ENCODE measurements at places on chromosomes 6 and 20.
A peak's percentile ranks its signal among the peaks of the same experiment; 100 is the strongest.

GRCh38 chr20:63114006-63114692 lies 101.8 kb downstream of the YTHDF1 start:
- no peak for DNase-seq

DNA sequence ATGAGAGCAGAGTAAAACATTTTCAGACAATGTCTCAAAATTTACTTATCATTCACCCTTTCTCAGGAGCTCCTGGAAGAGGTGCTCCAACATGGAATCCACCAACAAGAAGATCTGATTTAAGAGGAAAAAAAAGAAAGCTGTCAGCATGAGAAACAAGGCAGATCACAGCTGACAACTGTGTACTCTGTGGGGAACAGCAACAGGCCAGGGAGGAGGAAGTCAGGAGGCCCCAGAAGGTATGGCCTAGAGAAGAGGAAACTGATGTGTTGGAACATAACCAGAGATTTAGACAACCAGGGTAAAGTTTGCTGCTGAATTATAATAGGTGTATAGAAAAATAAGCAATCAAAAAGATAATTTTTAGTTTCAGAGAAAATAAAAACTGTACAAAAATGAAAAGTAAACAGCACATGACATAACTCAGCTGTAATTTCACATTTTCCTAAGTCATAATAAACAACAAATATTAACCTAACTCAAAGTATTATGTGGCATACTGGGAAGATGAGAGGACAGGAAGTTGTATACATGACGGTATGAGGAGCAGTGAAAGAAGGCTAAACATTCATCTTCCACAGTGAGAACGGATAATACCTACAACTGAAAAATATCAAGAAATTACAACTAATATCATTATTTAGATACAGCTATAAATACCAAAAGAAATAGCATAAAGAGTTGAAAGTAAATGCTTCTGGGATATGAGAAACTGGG lies 113.6 kb upstream of the EMILIN3 start:
- DNase-seq, result no peak

GRCh38 chr6:168725802-168726201 lies 284.8 kb downstream of the SMOC2 start:
- no peak for DNase-seq

- no peak for DNase-seq
Measured at GRCh38 chr20:63089051-63089907, 82.5 kb upstream of the BHLHE23 start.

GRCh38 chr20:64053841-64054661 lies 4.6 kb upstream of the SOX18 start:
- DNase-seq, result no peak

GRCh38 chr6:167119670-167120582 lies 3.0 kb upstream of the CCR6 start:
- DNase-seq, result no peak

- DNase-seq, result peak; percentile 51
Measured at GRCh38 chr20:19628570-19629134, 129.4 kb upstream of the RIN2 start.

GRCh38 chr6:78570044-78570443 lies 297.3 kb upstream of the IRAK1BP1 start:
- DNase-seq, result no peak

GRCh38 chr6:14799928-14800327 lies 445.9 kb upstream of the JARID2 start:
- DNase-seq, result peak; percentile 41

- DNase-seq, result no peak
Measured at GRCh38 chr6:29631209-29631810, 1.7 kb downstream of the GABBR1 start.

- DNase-seq, result no peak
Measured at GRCh38 chr6:44629636-44630035, 242.1 kb downstream of the CDC5L start.

DNA sequence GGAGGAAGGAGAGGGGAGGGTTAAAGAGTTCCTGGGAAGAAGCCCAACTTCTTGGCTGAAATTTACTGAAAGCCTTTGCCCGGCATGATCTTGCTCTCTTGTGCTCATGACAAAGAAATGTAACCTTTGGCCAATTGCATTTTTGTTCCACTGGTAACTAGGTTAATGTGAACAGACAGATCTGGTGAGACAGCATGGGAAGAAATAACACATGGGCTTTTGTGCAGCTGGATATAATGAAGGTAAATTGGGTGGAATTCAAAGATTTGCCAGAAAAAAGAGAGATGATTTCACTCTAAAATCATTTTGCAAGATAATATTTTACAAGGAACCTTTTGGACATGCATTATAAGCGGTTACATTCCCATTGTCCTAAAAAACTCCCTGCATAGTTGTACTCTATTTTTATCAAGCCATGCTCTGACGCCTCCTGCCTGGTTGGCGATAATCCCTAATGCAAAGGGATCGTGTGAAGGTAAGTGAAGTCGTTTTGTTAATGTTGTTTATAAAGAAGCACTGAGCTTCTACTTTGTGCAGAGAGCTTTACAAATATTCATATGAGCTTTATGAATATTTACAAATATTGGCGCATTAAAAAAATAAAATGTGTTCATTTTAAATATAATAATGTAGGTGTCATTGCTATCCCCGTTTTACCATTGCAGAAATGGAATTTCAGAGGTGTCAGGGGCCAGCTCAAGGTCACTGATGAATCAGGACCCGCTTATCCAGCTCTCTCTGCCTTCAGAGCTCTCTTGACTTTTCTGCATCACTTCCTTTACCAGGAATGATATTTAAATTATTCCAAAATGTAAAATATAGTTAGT lies 161.3 kb upstream of the AGPAT4 start:
- no peak for DNase-seq

DNA sequence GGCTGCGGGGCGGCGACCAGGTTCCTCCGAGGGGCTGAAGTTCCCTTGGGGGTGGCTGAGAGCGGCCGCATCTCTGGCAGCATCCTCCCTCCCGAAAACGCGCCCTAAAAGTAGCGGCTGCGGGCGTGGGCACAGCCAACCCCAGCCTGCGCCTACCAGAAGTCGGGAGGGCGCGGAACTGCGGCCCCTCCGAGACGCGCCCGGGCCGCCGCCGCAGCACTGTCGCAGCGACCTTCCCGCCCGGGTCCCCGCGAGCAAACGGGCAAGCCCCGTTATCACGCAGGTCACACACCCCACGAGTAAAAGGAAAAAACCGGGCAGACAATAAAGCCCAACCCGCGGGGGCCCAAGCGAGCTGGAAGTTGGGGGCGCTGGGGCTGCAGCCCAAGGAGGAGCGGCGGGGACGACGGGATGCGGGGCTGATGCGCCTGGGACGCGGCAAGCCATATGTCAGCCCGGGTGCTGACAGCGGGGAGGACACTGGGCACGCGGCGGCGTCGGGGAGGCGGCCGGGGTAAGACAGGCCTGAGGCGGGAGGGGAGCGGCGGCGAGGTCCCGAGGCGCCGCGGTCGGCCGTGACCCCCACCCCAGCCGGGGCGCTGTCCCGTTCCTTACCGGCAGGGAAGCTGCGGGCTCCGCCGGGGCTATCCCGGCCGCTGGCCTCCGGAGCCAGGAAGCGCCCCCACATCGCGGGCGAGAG lies 659 bp downstream of the CEP85L start:
- peak; percentile 21 for DNase-seq

DNA sequence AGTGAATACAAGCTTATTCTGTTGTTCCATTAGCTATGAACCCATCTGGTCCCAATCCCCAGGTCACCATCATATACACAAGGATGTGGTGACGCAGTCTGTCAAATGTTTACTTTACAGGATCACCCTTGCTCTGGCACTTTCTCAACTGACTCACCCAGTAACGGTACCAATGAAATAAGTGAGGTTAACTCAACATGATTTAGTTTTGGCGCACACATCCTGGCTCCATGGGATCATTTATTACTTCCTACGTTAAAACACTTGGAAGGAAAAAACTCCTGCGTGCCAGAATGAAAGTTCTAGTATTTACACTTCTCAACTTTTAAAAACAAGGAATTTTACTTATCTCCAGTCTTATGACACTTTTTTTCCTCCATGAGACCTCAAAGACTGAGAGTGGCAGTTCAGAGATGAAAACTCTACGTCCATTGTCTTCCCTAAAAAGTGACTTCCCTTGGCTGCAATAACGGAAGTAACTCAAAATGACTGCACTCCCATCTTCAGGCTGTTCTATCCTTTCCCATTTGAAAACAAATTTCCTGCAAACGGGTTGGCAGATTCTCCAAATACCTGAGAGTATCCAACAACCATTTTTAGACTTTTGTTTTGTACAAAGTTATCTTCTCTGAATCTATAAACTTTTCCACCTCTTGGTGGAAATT lies 15.9 kb downstream of the AGPAT4 start:
- DNase-seq, result no peak

DNA sequence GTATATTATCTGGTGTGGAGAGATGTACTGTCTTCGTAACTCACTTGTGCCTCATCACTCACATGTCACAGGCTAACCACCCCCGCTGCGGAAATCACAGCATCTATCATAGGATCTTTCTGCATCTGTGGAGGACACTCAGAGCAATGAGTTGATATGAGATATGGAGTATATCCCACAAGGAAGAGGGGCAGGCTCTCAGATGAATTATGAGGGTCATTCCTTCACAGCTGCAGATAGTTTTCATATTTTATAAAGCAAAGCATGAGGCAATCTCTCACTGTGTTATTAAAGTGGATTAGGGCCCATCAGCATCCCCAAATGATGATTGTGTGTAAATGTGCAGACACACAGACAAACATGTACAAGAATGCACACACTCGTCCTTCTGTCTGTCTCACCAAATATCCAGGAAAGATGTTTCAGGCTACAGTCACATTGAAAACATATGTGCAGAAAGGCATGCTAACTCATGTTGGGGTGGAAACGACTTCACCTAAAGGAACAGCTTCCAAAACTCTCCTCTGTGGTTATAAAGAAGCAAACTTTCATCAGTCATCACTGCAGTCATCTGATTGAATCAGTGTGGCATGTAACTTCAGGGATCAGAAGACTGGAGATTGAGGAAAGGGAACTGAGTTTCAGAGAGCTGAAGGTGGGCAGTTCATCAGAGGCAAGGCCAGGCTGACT lies 164.7 kb downstream of the FOXC1 start:
- no peak for DNase-seq

DNA sequence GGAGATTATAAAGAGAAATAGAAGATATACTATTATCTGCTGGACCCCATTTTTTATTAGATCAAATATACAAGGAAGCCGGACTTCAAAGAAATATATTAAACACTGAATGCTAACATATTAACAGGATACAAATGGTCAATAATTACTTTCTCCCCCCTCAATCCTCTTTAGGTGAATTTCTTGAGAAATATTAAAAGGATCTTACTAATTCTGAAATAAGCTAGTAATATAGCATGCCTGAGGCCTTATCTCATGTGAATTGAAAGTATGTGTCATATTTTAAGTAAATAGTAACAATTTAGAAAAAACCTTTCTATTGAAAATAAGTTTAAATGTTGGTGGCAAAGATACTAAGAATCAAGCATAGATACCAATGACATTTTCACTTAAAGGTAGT lies 954.7 kb upstream of the MAN1A1 start:
- DNase-seq, result no peak

DNA sequence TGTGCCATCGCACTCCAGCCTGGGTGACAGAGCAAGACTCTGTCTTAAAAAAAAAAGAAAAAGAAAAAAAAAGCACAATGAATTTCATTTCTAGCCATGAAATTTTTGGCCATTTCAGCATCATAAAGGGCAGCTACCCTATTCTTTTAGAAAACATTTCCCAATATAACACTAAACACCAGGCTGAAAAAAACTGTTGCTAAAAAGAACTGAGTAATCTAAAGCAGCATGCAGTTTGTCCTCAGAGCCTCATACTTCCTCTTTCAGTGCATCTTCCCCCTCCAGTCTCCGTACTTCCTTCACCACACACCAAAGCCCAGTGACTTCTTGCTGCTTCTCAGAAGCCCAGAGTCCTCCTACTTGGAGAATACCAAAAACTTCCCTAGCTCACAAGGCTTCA lies 5.6 kb upstream of the IFNGR1 start:
- peak; percentile 68 for DNase-seq

GRCh38 chr6:38134704-38135088 lies 315.2 kb downstream of the ZFAND3 start:
- no peak for DNase-seq

DNA sequence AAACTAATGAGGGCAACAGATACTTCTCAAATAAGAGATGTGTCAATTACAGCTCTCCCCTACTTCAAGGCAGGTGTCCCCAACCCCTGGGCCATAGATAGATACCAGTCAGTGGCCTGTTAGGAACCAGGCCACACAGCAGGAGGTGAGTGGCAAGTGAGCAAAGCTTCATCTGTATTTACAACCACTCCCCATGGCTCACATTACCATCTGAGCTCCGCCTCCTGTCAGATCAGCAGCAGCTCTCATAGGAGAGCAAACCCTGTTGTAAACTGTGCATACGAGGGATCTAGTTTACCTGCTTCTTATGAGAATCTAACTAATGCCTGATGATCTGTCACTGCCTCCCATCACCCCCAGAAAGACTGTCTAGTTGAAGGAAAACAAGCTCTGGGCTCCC lies 422.1 kb downstream of the GJA1 start:
- DNase-seq, result no peak

GRCh38 chr6:20539387-20539786 lies 5.1 kb downstream of the CDKAL1 start:
- DNase-seq, result no peak

GRCh38 chr20:20546402-20546801 lies 166.0 kb downstream of the RALGAPA2 start:
- no peak for DNase-seq

- no peak for DNase-seq
Measured at GRCh38 chr6:3421791-3422434, 34.9 kb downstream of the SLC22A23 start.

DNA sequence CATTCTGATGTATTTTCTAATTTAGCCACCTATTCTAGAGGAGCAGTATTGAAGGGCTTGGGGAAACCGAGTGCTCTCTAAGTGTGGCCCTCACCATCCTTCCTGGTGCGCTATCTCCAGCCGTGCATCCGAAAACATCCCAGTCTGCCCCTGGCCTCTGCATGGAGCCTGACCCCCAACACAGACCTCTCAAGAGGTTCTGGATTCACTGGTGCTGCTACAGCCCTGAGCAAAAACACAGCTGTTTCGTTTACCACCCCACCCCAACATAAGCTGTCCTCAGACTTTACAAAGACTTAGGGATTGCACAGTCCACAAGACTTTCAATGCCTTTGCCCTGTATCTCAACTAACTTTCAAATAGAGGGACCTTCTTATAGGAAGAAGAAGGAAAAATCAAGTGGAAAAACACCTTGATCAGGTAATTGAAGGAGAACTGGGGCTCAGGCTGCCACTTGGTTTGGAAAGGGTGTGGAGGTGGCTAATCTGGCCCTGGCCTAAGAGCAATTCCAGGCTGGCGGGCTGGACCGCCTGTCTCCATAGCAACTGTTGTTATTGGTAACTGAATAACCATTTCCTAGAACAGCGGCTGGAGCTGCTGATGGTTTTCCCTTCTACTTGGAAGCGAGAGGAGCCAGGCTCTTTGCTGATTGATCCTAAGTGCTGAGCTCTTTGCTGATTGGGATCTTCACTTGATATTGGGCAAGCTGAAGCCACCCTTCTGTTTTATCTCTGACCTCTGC lies 90.2 kb upstream of the TOX2 start:
- DNase-seq, result no peak

DNA sequence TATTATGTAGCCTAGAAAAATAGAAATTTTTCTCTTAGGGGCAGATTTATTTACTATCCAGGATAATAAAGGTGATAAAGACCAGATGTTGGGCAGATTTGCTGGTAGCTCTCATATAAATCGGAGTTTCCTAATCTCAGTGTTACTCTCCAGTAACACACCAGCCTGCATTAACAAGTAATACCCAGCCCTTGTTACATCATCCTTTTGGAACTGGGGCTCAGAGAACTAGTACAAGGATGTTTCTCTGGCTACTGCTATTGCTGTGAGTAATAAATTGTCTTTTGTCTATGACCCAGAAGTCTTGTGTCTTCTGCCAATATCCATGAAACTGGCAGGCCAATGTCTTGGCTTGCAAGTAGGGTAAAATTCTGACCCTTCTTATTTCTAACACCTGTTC lies 16.8 kb downstream of the TPD52L1 start:
- no peak for DNase-seq

Data from stimulated activated naive B cell treated with anti-CD40 and anti-IgM and Interleukin-4, amounts not matched to agents 10 μg/mL and 1 μg/mL and 100 μg/mL, for 72 hours (primary cell).